Stimulated activated CD8-positive, alpha-beta memory T cell treated with anti-CD3 and anti-CD28 coated beads, Interleukin-7, amount 100 ng/mL, for 1 hour (primary cell): ENCODE measurements at places on chromosomes 1 and 21.

DNA sequence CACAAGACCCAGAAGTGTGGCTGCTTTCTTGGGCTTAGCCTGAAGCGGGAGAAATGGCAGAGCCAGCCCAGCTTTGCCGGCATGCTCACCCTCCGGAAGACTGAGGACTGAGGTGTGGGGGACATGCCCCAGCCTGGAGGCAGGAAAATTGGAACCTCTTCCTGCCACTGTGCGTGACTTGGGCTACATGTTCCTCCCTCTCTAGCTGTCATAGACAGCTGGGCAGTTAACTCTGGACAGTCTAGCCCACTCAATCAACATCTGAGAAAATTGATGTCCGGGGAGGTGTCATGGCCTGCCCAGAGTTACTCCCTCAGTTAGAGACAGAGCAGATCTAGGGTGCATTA, 59.7 kb downstream of the UBE2T start:
- no peak for DNase-seq

DNA sequence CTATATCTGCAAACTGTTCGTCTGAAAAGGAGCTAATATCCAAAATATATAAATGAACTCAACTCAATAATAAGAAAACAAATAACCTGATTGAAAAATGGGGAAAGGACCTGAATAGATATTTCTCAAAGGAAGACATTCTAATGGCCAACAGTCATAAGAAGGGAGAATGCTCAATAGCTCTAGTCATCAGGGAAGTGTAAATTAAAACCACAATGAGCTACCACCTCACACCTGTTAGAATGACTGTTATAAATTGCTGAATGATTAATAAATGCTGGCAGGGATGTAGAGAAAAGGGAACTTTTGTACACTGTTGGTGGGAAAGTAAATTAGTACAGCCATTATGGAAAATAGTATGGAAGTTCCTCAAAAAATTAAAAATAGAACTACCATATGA, 21.2 kb upstream of the C1orf115 start:
- DNase-seq, result no peak

- DNase-seq, result no peak
These were observed 5.2 kb downstream of the CAPN9 start for GRCh38 chr1:230752407-230752806.

DNA sequence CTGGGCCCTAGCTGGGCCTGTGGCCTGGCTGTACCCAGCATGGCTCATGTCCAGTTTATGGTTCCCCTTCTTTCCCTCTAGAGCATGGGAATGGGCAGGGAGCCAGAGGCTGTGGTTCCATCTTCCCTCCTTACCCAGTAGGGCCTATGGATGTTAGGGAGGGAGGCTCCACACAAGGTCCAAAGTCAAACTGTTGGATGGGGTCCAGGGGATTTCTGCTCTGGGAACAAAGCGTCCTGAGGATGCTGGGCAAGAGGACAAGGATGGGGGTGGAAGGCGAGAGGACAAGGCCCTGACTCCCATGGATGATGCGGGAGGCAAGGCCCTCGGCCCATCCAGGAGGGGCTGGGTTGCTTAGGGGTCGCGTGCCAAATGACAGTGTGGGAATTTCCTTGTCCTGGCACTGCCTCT, 17.3 kb downstream of the CSF1 start:
- no peak for DNase-seq

DNA sequence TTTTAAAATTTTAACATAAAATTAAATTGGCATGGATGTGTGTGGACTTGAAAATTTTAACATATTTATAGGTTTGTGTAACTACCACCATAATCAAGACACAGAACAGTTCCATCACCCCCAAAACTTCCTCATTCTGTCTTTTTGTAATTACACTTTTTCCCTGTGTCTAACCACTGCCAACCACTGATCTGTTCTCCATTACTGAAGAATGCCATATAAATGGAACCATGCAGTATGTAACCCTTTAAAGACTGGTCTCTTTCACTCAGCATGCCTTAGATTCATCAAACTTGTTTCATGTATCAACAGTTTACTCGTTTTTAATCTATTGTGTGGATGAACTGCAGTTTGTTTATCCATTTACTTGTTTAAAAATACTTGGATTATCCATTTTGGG, 13.0 kb upstream of the AHCYL1 start:
- no peak for DNase-seq

DNA sequence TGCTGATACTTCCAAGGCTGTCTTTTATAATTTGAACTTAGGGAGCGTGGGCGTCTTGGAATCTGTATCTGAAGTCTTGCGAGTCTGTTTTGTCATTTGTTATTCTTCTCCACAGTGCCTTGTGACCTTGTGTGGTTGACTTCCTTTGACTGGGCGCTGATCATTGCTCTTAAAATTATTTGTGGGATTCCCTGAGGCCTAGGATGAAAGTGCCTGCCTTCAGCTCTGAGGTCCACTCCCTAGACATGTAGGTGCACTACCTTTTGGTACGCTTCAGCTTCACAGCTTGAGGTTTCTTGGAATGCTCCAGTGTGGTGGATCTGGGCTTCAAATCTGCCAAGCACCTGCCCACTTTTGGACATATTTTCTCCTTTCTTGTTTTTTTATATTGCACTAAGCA, 50.2 kb upstream of the IGSF5 start:
- no peak for DNase-seq

DNA sequence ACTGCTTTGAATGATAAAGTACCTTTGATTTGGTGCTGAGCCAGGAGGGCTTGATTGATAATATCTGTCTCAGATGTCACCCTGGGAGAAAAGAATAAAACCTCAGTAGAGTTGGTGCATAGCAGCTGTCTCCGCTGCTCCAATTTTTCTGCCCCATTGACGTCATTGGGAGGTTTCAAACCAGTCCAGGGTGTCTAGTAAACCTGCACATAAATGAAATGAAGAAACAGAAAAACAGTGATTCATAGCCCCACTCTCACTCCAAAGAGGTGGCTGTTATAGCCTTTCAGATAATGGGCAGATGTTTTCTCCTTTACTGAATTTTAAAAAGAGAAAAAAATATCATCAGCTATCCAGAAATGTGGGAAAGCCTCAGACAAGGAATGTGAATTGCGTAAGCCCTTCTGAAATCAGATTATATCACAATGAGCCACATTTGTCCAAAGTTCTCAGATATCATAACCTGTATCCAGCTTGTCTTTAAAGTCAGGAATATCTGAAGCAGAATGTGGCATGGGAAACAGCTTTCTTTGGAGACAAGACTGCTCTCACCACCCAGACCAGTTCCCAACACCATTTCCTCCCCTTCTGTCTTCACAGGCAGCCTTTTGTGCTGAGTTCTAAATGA, 351.3 kb upstream of the SGIP1 start:
- no peak for DNase-seq

GRCh38 chr1:179080866-179081686, 794 bp upstream of the TOR3A start:
- no peak for DNase-seq

DNA sequence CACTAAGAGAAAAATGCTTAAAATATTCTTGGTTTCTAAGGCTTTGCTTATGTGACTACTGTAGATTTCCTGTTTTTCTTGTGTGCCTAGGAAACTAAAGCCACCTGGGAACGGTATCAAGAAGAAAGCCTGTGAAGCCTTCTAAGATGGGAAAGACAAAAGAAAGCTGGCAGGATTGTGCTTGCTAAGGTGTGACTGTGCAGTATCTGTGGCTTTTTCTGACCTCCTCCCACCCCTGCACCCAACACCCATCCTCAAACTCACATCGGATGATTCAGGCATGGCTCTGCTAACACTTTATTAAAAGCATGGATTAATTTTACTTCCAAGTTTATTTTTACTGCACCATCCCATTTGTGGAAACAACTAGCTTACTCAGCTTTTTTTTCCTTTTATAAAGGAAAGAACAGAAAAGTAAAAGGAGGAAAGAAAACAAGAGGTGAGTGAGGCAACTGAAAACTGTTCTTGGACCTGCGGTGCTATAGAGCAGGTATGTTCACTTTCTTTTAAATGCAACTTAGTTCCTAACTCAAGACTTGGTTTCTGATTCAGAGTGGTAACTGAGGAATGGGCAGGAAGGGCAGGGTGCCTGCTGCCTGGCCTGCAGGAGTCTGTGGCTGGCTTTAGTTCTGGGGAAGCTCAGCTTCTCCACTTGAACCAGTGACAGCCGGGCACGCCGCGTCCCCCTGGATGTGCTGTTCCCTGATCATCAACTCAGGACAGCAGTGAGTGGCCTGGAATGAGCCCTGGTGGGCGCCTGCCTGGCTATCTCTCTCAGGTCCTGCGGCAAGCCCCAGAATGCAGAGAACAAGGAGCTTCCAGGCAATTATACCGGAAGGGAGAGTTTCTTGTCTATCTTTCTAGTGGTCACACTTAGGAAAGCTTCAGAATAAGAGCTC, at the start of gene GBP6:
Gene GBP6 (plus strand): TSS at position 422 of the 899 bp plus-strand sequence. CDS start 4,493 bp downstream, outside the sequence.
- DNase-seq, result no peak

GRCh38 chr1:219564109-219564508, 48.8 kb downstream of the ZC3H11B start:
- no peak for DNase-seq

DNA sequence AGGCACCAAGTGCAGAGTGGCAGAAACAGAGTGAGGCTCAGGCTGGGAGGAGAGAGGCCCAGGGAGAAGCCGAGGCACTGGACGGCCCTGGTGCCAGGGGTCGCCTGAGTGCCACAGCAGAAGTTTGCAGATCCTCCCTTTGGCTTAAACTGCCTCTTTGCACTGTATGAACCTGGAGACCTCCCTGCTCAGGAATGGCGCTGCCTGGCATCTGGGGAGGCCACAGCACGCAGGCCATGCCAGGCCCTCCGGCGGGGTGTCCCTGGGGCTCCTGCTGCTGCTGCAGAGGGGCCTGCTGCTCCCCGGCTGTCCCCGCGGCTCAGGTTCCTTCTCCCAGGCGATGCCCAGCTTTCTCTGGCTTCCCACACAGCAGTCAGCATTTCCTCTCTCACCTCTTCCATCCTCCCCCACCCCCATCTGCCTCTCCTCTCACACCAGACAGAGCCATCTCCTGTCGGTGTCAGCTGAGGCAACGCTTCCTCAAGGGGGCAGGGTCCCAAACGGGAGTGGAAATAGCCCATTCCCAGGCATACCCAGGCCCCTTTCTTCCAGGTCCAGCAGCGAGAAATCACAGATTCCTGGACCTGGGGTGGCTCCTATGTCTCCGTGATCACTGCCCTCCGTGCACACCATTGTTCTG, 35.2 kb downstream of the SYT6 start:
- no peak for DNase-seq

DNA sequence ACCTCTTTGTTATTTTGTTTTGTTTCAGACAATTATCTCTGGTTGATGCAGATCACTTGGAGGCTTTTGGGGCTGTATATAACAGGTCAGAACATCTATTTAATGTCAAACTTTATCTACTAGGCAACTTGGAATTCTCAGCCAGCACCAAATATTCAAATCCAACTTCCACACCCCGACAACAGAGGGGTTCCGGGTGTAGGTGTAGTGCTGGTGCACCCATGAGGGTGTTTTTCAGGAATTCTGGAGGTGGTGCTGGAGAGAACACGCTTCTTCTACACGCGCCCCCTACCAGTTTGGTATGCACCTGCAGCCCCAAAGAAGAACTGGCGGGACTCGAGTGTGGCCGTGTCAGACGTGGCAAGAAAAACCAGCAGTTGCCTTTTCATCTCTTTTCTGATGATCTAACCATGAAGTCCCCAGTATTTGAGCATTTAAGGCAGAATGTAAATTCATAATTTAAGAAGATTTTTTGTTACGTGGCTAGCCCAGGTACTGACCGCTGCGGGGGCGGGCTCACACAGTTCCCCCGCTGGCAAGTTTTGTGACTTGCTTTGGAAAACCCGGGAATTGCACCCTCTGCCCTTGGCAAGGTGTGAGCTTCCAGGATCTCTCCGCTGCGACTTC, 462 bp upstream of the TLCD4 start:
- peak; percentile 16 for DNase-seq

DNA sequence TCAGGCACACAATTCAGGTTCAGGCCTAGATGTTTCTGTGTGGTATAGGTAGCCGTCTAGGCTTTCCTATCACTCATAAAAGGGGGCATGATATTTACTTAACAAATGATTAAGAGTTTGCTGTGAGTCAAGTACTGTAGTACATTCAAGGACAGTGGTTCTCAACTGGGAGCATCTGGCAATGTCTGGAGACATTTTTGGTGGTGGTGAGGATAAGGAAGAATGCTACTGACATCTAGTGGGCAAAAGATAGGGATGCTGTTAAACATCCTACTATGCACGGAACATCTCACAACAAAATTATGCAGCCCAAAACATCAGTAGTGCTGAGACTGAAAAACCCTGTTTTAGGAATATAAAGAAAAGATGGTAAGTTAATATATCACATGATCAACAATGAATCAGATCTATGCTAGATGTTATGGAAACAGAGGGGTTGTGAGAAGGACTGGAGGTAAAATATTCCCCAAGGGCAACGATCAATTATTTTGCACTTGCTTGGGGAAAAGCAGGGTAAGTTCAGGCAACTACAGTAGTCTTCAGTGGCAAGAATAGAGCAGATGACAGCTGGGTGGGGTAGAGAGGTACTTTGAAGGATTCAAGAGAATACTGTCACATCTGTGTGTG, 4.9 kb downstream of the DNTTIP2 start:
- no peak for DNase-seq
